ENCODE measurements at places on chromosomes 3 and 15.

DNA sequence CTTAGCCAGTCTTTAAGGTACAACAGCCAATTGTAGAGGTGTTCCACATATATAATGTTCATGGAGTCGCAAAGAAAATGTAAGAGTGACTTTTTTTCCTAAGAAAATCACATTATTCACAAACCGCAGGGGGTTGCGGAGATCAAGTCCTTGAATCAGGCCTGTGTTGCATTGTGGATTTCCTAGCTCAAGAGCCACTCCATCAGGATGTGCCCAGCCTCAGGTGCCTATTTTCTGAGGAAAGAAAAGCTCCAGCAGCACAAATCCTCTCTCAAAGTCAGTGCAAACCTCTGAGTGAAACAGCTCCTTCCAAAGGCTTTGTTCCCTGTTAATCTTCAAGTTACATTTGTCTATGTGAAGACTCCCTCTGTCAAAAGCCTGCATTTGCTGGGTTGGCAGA, 349.4 kb downstream of the CLSTN2 start:
- no peak for DNase-seq

GRCh38 chr3:174308736-174309135, 550.4 kb upstream of the NAALADL2 start:
- no peak for DNase-seq

- DNase-seq, result no peak
Observed at GRCh38 chr3:61667814-61668213, 106.4 kb downstream of the PTPRG start.

DNA sequence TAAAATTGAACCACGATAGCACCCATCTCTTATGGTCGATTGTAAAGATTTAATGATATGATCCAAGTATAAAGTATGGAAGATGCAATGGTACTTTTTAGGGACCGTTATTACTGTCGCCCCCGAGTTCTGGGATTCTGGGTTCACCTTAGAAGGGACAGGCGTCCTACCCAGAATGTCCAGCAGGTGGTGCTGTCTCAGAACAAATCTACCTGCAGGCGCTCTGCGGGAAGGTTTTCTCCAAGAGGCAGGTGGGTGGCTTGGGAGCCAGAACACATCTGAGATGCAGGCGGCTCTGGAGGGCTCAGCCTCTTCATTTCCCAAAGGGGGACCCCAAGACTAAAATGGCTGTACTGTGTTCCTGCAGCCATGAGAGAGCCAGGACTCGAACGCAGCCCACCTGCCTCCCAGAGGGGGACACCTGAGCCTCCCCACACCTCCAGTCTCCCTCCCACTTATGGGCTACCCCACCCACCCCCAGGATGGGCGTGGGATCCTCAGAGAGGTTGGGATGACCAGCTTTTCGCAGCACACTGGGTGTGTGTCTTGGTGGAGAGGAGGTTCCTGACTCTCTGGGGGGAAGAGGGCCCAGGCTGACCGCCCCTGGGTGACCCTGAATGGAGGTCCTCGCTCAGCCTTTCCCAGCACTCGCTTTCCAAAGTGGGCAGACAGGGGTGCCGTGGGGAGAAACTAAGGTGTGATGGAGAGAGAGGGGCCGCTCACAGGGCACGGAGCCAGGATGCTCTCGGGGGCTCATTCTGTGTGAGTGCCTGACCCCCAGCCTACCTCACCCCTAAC, 28.1 kb upstream of the CORO2B start:
- DNase-seq, result no peak

DNA sequence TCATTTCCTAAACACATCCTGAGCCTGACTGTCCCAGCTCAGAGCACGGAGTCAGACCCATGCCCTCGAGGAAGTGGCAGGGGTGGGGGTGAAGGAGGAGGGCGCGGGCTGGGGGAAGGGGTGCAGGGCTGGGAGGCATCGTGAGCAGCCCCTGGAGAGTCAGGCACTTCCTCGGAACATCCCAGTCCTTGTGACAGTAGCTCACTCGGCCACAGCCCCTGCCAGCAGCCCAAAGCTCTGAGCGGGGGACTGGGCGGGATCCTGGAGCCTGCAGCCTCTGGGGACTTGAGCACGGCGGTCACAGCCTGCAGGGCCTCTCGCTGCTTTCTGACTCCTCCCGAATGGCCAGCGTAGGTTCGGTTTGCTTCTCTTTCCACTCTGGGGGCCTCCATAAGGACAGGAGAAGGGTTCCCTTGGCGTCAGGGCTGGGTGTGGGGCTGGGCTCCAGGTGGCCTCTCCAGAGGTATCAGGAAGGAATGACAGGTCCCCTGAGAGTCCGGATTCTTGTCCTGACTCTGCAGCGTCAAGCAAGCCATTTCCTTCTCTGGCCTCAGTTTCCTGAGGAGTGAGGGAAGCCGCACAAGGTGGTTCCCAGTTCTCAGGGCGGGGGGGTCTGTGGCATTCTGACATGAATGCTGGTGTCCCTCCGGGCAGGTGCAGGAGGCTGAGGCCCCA, 20.9 kb downstream of the PSTPIP1 start:
- no peak for DNase-seq

GRCh38 chr3:19543212-19543841, 390.7 kb downstream of the EFHB start:
- DNase-seq, result no peak

GRCh38 chr3:195738274-195739044, 17.7 kb downstream of the MUC20 start:
- no peak for DNase-seq
